ENCODE measurements at places on chromosomes 7 and 10.

GRCh38 chr10:1504286-1504685, 233.0 kb downstream of the ADARB2 start:
- no peak for DNase-seq

- no peak for DNase-seq
Measured at GRCh38 chr7:116261904-116262303, 51.6 kb downstream of the TES start.

DNA sequence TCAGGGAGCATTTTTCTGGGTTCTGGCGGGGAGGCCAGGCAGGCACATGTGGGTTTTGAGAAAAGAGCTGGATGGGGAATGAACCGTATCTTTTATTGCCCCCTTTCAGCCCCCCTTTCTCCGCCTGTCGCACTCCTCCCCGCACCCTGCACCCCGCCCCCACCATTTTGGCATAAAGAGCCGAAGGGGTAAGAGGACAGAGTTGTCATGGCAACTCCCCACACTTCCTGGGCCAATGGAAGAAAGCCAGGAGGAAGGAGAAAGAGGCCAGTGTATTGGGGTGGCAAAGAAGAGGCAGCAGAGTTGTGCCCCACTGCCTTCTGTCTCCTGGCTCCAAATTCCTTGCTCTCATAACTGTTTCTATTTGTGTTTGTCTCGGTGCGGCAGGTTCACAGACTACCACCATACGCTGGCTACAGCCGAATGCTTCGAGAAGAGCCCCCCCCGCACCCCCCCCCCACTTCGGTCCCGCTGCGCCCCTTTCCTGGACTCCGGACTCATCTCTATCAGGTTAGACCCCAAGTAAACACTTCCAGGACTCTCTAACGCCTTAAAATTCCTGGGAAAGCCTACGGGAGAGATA, 3.4 kb downstream of the KCNIP2 start:
- DNase-seq = no peak

DNA sequence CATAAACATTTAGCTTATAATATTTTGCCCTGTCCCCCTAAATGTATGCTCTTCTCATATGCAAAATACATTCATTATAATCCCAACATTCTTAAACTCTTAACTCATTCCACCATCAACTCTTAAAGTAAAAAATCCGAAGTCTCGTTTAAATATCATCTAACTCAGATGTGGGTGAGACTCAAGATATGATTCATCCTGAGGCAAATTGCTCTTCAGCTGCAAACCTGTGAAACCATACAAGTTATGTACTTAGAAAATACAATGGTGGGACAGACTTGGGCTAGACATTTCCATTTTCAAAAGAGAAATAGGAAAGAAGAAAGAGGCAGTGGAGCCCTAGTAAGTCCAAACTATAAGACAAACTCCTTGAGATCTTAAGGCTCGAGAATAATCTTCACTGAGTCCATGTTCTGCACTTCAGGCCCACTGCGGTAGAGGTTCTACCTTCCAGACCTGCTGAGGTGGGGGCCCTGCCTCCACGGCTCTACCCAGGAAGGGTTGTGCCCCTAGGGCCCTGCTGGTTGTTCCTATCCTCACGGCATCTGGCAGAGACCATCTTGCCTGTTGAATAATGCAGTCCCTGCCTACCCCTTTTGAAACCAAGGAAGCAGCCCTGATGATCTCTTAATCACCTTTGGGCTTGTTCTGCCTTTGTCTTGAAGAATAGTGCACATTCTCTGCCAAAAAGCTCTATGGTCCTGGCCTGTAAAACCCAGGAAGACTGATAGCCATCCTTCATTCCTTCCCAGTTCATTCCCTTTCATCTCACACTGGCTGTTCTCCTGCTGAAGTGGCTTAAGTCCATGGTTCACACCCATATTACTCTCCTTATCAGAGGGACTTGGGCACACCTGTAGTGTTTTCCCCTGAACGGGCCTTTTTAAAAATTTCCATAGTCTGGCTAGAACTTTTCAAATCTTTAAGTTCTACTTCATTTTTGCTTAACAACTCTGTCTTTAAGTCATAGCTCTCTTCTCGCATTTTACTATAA, 37.3 kb downstream of the INPP5F start:
- no peak for DNase-seq

DNA sequence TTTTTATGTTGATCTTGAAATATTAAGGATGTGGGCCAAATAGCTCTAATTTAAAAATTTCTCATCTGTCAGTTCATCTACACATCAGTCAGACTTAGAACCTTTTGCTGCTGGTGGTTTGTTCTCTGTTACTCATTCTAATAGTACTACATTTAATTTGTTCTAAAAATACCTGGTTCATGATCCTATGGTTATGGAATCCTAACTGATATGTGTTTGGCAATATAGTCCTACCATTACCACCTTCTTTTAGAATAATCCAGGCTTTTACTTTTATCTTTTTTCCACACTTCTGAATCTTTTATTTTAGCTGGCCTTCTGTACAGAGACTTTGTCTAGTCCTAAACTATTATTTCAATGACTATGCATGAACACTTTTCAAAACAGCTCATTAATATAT, 116.9 kb downstream of the SVOPL start:
- no peak for DNase-seq

DNA sequence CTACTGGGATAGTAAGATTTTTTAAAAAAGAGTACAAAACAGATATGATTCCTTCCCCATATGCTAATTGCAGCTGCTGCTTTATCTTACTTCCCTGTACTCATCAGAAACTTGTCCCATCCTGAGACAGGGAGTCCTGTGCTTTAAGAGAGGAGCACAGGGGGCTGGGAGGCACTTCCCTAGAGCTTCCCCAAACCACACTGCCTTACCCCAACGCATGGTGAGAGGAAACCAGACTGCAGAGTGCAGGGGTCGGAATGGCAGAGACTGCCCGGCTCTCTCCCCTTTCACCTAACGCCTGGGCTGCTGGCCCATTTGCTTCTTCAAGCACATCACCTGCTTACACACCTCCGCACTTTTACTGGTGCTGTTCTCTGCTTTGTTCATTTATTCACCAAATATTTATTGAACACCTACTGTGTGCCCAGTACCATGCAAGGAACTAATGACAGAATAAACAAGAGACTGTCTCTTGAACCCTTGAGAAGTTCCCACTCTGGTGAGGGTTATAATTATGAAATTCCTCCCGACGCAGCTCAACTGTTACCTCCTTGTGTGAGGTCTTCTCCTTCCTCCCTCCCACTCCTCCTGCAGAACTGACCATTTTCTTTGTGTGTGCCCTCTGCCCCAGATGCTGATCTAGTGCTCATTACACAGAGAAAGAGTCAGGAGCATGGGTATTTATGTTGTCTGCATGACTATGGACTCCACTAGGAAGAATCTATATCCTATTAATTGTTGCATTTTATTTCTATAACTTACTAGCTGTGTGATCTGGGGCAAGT, 289.7 kb downstream of the TCF7L2 start:
- no peak for DNase-seq

DNA sequence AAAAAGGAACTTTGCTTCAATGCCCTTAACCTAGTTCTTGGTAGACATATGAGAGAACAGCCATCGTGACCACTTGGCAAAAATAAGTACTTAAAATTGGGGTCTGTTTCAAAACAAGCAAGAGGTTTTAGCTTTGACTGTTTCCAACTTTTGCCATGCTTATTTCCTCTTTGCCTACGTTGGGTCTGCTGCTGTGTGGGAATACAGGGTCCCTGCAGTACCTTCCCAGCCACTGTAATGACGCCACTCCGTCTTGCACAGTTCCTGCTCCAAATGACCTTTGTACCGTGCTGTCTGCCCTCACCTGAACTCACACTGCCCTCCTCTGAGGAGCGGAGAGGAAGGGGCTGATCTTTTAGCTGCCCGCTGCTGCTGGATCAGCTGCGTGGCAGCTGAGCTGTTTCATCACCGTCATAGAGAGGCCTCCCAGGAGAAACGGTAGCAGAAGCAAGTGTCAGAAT, 133.1 kb downstream of the MAPK8 start:
- no peak for DNase-seq

- no peak for DNase-seq
Measured at GRCh38 chr10:13182424-13182823, 21.1 kb downstream of the MCM10 start.

DNA sequence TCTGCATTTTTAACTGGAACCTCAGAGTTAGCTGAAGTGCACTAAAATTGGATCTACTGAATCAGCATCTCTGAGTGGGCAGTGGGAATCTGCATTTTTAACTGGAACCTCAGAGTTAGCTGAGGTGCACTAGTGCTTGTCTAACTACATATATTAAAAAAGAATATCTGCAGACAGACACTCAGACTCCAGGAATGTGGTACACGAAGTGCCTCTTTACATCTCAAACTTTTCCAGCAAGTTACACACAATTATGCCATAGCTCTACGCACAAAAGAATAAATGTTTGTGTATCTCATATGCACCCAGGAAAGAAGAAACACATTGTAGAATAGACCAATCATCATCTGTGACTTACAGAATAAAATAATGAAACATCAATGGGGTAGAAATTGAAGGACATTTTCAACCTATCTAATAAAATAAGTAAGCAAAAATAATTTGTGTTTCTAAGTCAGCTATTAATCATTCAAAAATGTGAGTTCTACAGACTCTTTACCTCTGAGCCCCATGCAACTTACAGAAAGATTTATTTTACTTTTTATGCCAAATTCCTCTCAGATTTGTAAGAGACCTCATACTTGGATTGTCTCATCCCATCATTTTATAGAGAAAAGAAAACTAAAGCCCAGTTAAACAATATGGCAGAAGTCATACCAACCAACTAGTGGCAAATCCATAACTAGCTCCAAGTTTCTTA, 28.3 kb downstream of the PPP1R3A start:
- no peak for DNase-seq

- no peak for DNase-seq
Measured at GRCh38 chr10:20300735-20301134, 484.5 kb downstream of the PLXDC2 start.

DNA sequence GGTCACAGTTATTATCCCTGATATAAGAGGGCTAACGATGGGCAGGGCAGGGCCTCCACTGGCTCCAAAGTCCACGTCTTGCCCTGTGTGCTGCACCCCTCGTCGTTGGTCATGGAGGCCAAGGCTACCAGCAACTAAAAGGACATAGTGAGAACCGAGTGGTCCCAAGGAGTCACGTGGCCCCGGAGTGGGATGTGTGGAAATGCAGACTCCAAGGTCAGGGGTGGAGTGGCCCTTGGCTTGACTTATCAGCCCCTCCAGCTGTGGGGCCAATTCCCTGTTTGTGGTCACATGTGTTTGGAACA, 30.7 kb downstream of the BTBD16 start:
- DNase-seq = no peak

DNA sequence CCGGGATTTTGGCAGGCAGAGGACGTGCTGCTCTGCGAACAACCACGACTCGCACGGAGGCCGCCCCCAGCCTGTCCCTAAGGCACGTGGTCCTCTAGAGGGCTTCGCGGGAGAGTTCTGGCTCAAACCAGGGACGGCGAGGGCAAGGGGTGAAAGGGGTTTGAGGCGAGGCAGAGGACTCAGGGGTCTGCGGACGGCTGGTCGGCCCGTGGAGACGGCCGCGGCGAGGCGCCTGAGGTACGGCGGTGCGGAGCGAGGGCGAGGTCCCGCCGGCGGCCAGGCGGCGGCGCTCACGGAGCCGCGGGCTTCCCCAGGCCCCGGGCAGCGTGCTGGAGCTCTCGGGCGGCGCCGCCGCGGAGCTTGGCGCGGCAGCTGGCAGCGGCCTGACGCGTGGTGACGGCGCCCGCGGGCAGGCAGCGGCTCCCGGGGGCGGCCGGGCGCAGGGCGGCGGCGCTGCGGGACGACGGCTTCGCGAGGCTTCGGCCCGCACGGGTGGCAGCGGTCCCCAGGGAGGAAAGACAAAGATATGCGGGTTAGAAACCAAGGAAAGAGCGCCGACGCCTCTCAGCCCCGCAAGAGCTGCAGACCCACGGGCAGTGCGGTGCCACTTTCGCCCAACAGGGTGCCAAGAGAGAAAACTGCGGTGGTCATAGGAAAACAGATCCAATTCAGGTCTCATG, 44.8 kb downstream of the ZNF800 start:
- no peak for DNase-seq

- no peak for DNase-seq
Measured at GRCh38 chr10:68224810-68225209, 7.1 kb downstream of the ATOH7 start.

DNA sequence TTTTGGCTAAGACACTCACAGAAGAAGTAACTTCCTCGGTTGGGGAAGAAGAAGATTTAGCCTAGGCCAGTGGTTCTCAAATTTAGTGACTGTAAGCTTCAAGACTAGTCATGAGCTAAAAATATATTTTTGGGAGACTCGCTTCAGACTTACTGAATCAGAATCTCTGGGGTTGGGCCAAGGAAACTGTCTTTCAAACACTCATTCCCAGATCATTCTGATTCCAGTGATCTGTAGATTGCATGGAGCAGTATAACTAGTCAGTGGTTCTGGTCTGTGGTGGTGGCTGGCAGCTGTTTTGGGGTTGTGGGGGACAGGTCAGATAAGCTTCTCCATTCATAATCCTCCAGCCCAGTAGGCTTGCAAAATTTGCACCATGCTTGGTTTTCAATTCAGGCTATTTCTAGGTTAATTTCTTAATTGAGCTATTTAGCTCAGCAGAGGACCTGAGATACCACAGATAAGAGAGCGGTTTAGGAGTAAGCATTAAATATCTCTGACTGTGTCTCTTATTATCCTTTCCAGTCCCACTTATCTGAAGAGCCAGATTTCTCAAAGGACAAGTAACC, 3.8 kb upstream of the KAT6B start:
- no peak for DNase-seq

DNA sequence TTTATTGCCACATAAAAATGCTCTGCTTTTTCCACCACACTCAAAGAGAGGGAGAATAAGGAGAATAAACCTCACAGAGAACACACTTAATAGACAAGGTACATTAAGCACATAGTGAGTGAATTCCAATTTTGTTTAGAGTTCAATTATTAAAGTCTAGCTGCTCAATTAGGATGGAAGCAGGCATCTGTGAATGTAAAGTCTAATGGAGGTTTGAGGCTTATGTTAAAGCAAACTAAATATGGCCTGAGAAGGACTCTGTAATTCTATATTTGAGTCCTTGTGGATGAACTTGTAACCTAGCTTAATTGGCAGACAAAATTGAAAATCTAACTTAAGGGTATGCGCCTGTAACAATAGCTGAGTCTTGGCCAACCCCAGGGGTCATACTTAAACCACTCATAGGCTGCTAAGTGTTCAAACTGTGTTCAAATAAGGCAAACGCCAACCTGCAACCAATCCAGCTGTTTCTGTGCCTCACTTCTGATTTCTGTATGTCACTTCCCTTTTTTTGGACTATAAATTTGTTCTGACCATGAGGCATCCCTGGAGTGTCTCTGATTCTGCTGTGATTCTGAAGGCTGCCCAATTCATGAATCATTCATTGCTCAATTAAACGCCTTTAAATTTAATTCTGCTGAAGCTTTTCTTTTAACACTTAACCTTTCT, 31.3 kb upstream of the NME8 start:
- no peak for DNase-seq
